Left colon (tissue), 2 donors: ENCODE measurements at places on chromosomes 2 and 18. TPM values are rescaled to one million over a fixed set of nuclear protein-coding genes. Genes with fewer than 3 reads are reported as not detected.

EFEMP1 gene
- total RNA-seq = 34.1 TPM

NT5C1B gene
- not detected for total RNA-seq

FBXO36 gene
- 1.6 TPM for total RNA-seq

AMMECR1L gene
- 15.0 TPM for total RNA-seq

MAB21L4 gene
- 11.8 TPM for total RNA-seq

OXER1 gene
- 4.1 TPM for total RNA-seq

ZNF638 gene
- total RNA-seq = 76.7 TPM

ATG9A gene
- 60.2 TPM for total RNA-seq

RNF138 gene
- 38.3 TPM for total RNA-seq

CKAP2L gene
- 4.7 TPM for total RNA-seq

CD8B2 gene
- 0.08 TPM for total RNA-seq

CMPK2 gene
- 12.0 TPM for total RNA-seq

C2orf15 gene
- total RNA-seq = 3.5 TPM

MRPS9 gene
- 32.0 TPM for total RNA-seq

ASIC4 gene
- total RNA-seq = not detected

LYG2 gene
- total RNA-seq = not detected

SETBP1 gene
- total RNA-seq = 21.2 TPM

CCDC141 gene
- 1.2 TPM for total RNA-seq

GTF2A1L gene
- not detected for total RNA-seq

FEV gene
- 4.8 TPM for total RNA-seq

MYO7B gene
- total RNA-seq = 262 TPM

FBXO41 gene
- 2.5 TPM for total RNA-seq

TMEM247 gene
- not detected for total RNA-seq

MYOM1 gene
- total RNA-seq = 9.6 TPM
